ENCODE measurements at places on chromosomes 7 and 10.

DNA sequence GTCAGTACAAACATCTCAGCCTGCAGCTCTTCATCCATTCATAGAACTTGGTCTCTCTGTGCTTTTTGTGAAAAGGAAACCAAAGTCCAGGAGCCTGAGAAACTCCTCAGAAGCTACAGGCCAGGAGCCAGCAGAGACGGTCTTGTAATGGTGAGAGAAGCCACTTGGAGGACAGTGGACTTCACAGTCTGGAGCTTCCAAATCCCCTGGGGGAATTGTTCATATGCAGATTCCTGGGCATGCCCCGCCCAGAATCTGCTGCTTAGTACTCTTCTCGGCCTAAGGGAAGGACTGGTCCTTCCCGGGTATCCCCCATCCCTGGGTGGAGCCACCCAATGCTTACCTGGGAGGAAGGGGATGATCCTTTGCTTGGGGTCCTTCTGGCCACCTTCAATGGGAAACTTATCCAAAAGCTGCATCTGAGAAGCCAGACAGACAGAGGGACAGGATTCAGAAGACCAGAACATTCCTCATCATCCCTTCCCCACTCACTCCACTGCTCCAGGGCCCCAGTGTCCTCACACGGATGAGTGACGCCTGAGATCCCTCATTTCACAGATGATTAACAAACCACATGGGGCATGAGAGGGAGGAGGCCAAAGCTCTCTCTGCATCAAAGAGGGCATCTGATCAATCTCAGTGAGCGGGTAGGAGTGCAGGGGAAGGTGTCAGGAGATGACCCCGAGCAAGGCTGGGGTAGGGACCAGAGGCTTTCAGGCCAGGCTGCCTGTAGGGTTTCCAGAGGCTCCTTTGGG is 88.4 kb downstream of the SH3PXD2A start:
- no peak for DNase-seq

GRCh38 chr10:43809211-43809930 is 160.7 kb upstream of the ZNF32 start:
- DNase-seq = no peak

DNA sequence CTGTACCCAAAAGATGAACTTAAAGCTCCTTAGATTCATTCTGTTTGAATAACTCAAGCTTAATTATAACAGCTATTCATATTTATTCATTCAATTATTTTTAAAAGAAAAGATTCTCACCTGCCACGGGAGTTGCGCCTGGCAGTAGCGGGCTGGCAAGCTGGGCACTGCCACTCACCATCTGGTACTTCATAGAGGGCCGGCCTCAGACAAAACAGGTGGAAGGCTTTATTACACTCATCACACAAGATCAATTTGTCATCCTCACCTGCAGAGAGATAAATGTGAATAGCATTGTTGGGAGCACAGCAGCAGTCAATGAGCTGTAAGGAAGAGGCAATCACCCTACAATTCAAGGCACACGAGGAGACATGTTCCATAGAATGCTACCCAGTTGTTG is 15.8 kb downstream of the FZD9 start:
- DNase-seq = no peak

DNA sequence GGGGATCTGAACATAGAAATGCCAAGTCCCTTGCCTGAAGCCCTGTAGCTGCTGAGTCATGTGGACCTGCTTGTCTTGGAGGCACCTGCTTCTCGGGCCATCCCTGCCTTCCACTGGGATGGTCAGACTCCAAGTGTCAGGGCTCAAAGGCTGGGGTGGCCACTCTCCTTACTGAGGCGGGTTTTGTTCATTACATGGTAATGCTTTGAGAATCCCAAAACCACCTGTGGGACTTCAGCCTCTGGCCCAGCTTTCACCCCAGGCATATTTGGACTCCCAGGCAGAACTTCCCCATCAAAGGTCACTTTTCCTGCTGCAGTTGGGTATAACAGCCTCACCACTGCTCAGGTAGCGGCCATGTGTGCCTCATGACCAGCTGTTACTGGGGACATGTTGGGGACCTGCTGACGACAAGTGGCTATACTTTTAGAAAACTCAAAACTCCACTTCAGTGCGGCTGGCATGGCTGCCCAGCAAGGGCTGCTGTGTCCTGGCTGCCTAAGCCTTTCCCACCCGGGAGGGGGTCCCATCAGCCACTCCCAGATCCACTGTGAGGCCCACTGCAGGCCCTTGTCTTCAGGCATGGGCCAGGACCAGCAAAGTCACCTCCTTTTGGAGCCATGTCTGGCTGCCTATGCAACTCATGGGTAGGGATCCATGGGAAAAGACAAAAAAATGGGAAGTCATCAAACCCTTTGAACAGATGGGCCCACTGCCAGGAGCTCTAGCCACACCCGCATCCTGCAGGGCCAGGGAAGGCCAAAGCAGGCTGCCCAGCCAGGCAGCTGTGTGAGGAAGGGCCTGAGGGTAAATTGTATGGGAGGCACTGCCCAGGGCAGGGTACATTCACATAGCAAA is 96.7 kb downstream of the ARHGAP22 start:
- no peak for DNase-seq

- DNase-seq = no peak
Observed at GRCh38 chr10:85673270-85673669, 693.3 kb downstream of the GRID1 start.

DNA sequence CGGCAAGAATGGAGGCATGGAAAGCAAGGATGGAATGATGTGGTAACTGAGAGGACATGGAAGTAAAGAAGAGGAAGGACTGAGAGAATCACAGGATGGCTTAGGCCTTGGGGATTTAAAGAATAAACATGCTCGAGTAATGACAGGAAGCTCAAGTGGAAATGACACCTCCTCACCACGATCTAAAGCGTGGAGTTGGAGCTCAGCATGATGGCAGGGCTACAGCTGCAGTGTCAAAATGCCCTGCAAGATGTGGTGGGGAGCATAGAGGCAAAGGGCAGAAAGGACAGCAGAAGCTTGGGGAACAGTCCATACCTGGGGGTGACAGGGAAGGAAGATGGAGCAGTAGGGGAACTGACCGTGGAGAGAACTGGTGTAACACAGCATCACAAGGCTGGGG is 229.5 kb upstream of the PLXNA4 start:
- DNase-seq = no peak

Data from CD4-positive, alpha-beta T cell treated with Interferon alpha-2 for 1 hour (primary cell).